Activated CD4-positive, alpha-beta T cell treated with anti-CD3 and anti-CD28 coated beads, Interleukin-2, amount 10 ng/mL, durations not matched to agents 7 days and 5 days (primary cell): ENCODE measurements at places on chromosomes 5 and 9.
A peak's percentile ranks its signal among the peaks of the same experiment; 100 is the strongest.

- DNase-seq: no peak
Measured at GRCh38 chr5:91712718-91713117, 329.6 kb upstream of the ARRDC3 start.

DNA sequence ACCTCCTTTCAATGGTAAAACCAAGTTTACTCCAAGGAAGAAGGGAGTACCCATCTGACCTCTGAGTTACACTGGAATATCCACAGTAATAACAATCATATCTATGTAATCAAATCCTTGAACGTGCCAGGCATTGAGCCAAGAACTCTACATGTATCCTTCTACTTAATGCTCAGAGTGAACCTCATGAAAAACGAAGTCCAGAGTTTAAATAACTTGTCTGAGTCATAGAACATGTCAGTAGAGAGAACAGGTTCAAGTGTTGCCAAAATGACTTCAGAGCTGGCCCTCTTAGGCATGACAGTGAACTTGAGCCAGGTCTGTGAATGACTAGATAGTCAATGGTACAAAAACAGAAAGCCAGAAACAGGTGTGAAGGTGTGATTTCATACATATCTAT is 164.1 kb upstream of the ZNF618 start:
- DNase-seq: no peak

DNA sequence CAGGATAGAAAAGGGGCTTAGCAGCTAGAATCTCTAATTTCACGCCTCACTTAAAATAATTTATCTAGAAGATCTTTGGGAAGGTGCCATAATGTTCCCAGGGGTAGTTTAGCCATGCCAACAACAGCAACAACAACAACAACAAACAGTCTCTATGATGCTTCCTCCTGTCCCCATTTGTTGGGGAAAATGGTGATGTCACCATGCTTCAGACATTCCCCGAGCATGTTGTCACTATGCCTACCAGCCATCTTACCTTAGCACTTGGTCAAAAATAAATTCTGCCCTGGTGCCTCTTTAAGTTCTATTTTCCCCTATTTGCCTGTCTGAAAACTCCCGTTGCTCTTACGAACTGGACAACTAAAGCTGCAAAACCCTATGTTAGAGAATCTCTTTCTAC is 76.6 kb downstream of the KCNN2 start:
- no peak for DNase-seq

DNA sequence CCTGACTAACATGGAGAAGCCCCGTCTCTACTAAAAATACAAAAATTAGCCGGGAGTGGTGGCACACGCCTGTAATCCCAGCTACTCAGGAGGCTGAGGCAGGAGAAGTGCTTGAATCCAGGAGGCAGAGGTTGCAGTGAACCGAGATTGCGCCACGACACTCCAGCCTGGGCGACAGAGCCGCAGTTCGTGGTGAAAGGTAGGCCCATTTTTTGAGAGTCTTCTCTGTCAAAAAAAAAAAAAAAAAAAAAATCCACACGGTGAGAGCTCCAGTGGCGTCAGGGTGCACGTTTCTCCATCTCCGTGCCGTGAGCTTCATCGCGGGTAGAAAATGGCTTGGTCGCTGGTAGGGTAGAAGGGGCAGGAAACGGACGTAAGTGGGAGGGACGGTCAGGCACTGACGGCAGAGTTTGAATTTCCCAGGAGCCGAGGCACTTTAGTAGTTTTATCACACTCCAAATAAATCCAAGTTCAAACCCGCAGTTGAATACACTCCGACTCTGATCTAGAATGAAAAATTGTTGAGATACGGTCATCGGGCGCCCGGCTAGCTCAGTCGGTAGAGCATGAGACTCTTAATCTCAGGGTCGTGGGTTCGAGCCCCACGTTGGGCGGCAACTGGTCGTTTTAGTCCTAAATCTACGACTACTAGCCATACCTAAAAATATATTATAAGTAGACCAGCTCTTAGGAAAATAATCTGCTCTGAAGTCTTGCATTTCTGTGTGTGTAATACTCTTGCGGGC is 2.4 kb upstream of the TRIM7 start:
- DNase-seq: peak; percentile 70

- no peak for DNase-seq
Measured at GRCh38 chr5:82662340-82662739, 384.2 kb upstream of the RPS23 start.

- no peak for DNase-seq
Measured at GRCh38 chr9:97354637-97355036, 47.2 kb downstream of the CCDC180 start.

- DNase-seq: no peak
Measured at GRCh38 chr5:159210846-159211245, 1.5 kb upstream of the RNF145 start.

GRCh38 chr5:589588-589987 is 22.6 kb upstream of the CEP72 start:
- DNase-seq: no peak

DNA sequence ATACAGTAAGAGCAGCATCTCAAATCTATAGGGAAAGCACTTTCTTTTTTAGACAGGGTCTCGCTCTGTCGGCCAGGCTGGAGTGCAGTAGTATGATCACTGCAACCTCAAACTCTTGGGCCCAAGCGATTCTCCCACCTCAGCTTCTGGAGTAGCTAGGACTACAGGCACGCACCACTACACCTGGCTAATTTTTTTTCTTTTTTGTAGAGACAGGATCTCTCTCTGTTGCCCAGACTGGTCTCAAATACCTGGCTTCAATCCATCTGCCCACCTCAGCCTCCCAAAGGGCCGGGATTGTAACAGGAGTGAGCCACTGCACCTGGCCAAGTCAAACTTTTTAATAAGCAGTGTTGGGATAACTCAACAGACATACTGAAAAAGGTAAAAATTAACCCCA is 107.6 kb downstream of the SIL1 start:
- DNase-seq: no peak
